ENCODE measurements at places on chromosomes 12 and 14.

GRCh38 chr12:83158613-83159207, 472.0 kb downstream of the TMTC2 start:
- H3K27ac ChIP-seq, result no peak overlapping the region
- DNase-seq, result no peak
- no peak overlapping the region for H3K4me3 ChIP-seq
- no peaks in the 10 kb centered on the region for H3K36me3 ChIP-seq
- H3K4me1 ChIP-seq, result no peaks in the 10 kb centered on the region

DNA sequence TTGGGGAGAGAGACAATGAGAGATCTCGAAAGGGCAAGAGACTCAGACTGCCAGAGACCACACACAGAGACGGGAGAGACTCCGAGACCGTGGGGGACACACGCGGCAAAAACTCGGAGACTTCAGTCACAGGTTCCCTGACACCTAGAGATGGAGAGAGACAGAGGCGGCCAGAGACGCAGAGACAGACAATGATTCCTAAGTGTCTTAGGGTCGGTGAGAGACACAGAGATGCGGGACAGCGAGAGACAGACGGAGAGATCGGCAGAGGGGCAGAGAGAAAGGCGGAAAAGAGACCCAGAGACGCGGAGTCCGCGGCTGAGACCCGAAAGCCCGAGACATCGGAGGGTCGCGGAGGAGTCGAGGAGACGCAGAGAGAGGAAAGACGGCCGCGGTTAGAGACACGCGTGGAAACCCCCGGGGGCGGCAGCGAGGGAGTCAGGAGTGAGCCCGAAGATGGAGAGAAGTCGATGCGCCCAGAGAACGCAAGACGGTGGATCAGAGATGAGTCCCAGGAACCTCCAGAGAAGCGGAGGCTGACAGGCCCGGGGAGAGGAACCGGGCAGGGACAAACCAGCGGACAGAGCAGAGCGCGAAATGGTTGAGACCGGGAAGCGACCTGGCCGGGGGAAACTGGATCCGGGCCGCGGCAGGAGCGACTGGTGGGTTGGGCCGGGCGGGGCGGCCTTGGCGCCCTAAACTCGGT, 7.8 kb downstream of the LHX5 start:
- peaks cover 53% of the 10 kb centered on the region for H3K4me1 ChIP-seq
- peak overlapping the region; percentile 79 for H3K27ac ChIP-seq
- H3K27me3 ChIP-seq, result no peaks in the 10 kb centered on the region
- peak; percentile 57 for DNase-seq
- H3K4me3 ChIP-seq, result peak overlapping the region; percentile 95
- no peaks in the 10 kb centered on the region for H3K36me3 ChIP-seq

- H3K27ac ChIP-seq, result no peak overlapping the region
- no peaks in the 10 kb centered on the region for H3K36me3 ChIP-seq
- H3K27me3 ChIP-seq, result no peaks in the 10 kb centered on the region
- H3K4me1 ChIP-seq, result no peaks in the 10 kb centered on the region
- DNase-seq, result no peak
Measured at GRCh38 chr12:107356266-107356936, 263.1 kb upstream of the CRY1 start.

DNA sequence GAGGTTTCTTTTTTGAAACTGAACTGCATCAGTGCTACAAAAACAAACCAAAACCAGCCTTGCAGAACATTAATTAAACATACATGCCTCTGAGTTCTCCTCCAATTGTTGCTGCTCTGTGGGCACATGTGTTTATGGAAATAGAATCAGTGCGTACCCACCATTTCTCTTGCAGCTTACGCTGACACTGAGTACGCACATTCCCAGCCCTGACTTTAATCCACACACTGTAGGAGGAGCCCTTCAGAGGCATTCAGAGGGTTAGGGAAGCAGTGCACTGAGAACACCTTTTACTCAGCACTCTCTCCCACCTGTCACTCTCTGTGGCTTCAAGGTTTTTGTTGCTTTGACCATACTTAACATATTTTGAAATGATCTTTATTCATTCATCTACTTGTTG, 250.5 kb upstream of the PWP1 start:
- peak; percentile 18 for DNase-seq
- H3K27ac ChIP-seq, result no peak overlapping the region
- no peak overlapping the region for H3K4me3 ChIP-seq
- no peaks in the 10 kb centered on the region for H3K4me1 ChIP-seq
- no peaks in the 10 kb centered on the region for H3K36me3 ChIP-seq
- H3K27me3 ChIP-seq, result no peaks in the 10 kb centered on the region

DNA sequence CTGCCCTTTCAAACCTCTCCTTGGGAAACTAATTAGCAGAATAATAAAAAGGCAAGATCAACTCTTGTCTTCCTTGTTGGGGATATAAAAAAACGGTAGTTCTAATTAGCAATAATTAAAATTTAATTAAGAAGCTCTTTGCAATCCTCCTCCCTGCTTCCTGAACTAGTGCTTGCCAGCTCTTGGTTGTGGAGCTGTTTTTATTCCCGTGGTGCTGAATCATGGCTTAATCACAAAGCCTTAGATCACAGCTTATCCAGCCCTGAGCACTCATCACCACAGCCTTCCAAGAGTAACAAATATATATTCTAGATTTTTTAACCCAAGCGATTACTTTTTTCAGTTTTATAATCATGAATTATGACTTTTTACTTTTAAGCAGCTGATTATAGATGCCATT, 63.2 kb upstream of the INSM2 start:
- H3K27ac ChIP-seq, result no peak overlapping the region
- H3K4me3 ChIP-seq, result no peak overlapping the region
- H3K36me3 ChIP-seq, result no peaks in the 10 kb centered on the region
- DNase-seq, result peak; percentile 49

DNA sequence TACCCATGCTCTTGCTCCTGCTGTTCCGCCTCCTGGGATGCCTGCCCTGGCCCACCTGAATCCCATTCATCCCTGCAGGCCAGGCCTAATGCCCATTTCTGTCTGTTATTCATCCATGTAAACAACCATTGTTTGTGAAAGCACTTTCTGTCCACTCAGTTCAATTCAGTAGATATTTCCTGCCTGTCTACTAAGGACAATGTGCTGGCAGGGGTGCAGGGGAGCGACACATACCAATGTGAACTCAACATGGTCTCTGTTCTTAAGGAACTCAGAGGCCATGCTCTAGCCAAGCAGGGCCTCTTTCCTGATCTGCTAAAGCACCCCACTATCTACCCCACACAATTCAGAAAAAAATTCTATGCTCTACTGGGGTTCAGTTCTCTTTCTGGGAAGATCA, 88.5 kb upstream of the ZFP36L1 start:
- no peaks in the 10 kb centered on the region for H3K27me3 ChIP-seq
- H3K27ac ChIP-seq, result no peak overlapping the region
- no peaks in the 10 kb centered on the region for H3K36me3 ChIP-seq
- no peaks in the 10 kb centered on the region for H3K4me1 ChIP-seq
- no peak overlapping the region for H3K4me3 ChIP-seq

- H3K36me3 ChIP-seq, result no peaks in the 10 kb centered on the region
- DNase-seq, result no peak
- no peaks in the 10 kb centered on the region for H3K4me1 ChIP-seq
- H3K27ac ChIP-seq, result no peak overlapping the region
Measured at GRCh38 chr14:24278424-24278823, 7.0 kb upstream of the RABGGTA start.

GRCh38 chr12:39588348-39588747, 31.3 kb downstream of the ABCD2 start:
- no peaks in the 10 kb centered on the region for H3K27me3 ChIP-seq
- no peaks in the 10 kb centered on the region for H3K4me1 ChIP-seq
- H3K4me3 ChIP-seq, result no peak overlapping the region
- no peak for DNase-seq

DNA sequence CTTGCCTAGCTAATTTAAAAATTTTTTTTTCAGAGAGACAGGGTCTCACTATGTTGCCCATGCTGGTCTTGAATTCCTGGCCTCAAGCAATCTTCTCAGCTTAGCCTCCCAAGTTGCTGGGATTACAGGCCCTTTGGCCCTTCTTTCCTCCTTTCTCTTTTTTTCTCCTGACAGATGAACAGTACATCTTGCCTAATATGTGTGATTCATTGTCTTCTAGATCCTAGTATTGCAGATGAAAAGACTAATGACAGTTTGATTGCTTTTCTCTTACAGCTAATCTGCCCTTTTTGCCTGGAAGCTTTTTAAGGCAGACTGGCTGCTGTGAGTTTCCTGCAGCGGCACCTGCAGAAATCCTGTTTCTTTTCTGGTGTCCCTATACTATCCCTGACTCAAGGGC, 12.0 kb downstream of the DEPDC4 start:
- H3K36me3 ChIP-seq, result no peaks in the 10 kb centered on the region
- no peak overlapping the region for H3K4me3 ChIP-seq
- no peaks in the 10 kb centered on the region for H3K27me3 ChIP-seq
- peak overlapping the region; percentile 30 for H3K27ac ChIP-seq

GRCh38 chr12:124917841-124918621, 3.6 kb upstream of the UBC start:
- peaks cover 56% of the 10 kb centered on the region for H3K4me1 ChIP-seq
- no peaks in the 10 kb centered on the region for H3K27me3 ChIP-seq
- H3K27ac ChIP-seq, result peak overlapping the region; percentile 91
- no peak for DNase-seq
- peak overlapping the region; percentile 22 for H3K4me3 ChIP-seq
- H3K36me3 ChIP-seq, result no peaks in the 10 kb centered on the region

DNA sequence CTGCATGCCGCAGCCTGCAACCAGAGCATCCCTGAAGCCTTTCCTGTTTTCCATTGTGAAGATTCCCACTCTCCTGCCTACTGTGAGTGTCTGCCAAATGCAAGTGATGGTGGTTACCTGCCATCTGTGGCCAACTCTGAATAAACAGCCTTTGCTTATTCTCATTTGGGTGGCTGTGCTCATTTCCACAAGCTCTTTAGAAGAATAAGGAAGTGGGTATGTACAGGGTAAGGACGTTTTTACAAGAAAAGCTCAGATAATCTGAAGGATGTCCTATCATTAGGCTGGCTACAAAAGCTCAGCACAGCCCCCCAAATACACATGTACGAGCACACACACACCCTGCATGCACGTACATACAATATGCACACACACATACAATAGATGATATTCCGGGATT, 7.3 kb upstream of the RNASE1 start:
- no peak overlapping the region for H3K4me3 ChIP-seq
- H3K36me3 ChIP-seq, result no peaks in the 10 kb centered on the region

DNA sequence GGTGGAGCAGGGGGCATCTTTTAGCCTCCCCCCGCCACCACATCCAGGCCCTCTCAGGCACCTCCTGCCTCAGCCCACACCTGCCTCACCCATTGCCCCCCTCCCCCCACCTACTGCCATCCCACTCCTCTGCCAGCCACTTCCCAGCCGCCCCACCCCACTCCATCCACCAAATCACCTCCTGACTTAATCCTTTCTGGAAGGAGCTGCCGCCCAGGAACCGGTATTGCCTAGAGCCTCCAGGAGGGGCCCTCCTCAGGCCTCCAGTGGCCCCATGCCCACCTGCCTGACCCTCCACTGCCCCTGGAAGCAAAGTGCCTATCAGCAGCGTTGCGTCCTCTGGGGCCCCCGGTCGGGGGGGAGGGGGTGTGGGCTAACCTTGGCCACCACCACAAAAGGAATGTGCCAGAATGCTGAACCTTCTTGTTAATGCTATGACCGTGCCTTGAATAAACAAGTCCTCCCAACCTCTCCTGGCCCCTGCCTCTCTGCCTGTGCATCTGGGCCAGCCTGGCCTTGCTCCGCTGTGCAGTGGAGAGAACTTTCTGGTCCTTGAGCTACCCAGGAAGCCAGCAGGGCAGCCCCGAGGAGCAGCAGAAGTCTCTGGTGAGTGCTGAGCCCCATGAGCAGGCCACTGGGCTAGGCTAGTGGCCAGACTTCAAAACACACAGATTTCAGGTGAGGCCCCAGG, 11.8 kb downstream of the NGB start:
- no peaks in the 10 kb centered on the region for H3K36me3 ChIP-seq
- H3K27ac ChIP-seq, result no peak overlapping the region
- no peak for DNase-seq
- H3K4me1 ChIP-seq, result no peaks in the 10 kb centered on the region
- H3K4me3 ChIP-seq, result no peak overlapping the region

DNA sequence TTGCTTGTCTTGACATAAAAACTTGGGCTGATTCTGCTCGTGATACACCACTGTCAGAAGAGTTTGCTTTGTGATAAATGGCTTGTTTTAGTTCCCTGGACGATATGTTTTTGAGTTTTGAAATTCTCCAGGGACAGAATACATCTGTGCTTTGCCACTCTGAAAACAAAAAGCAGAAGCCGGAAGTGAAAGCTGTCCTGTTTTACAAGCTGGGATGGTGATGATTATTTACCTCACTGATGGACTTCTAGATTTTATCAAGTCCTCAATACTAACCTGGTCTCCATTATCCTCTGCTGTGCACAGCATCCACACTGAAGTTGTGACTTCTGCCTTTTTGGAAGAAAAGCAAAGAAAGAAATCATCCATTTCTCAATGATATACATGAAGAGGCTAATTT, 251.6 kb downstream of the TRHDE start:
- H3K4me3 ChIP-seq, result no peak overlapping the region
- no peak for DNase-seq
- no peaks in the 10 kb centered on the region for H3K36me3 ChIP-seq
- no peaks in the 10 kb centered on the region for H3K27me3 ChIP-seq

DNA sequence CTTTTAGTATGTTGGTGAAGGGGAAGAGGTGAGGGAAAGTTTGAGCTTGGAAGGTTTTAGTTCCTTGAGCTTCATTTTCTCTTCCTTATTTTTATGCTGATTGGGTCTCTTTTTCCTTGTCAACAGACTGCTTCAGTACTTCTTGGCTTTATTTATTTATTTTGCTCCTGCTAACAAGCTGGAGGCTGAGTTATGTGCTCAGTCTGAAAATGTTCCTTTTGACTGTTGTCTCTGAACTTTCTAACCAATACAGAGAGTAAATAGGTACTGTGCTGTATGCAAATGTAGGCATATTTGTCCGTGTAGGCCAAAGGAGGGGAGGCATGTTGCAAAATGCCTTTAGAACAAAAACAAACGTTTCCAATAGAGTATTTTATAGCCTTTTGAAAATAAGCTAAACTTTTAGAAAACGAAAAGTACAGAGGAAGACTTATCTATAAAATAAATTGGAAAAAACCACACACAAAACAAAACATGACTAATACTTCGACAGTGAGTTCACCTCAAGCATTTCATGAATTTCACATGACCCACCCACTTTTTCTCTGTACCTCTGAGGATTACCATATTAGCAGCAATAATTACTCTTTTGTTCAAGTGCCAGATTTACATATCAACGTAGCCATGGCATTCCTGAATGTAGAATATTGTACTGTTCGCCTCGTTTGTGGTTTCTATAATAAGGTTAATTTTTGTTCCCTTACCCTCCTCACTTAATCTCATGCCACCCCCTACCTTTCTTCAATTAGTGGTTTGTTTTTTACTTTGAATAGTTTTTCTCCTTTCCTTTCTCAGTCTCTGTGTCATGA, 4.7 kb upstream of the CREBL2 start:
- H3K4me3 ChIP-seq, result no peak overlapping the region
- DNase-seq, result no peak
- H3K27ac ChIP-seq, result no peak overlapping the region
- peaks cover 5% of the 10 kb centered on the region for H3K4me1 ChIP-seq
- no peaks in the 10 kb centered on the region for H3K36me3 ChIP-seq
- no peaks in the 10 kb centered on the region for H3K27me3 ChIP-seq

DNA sequence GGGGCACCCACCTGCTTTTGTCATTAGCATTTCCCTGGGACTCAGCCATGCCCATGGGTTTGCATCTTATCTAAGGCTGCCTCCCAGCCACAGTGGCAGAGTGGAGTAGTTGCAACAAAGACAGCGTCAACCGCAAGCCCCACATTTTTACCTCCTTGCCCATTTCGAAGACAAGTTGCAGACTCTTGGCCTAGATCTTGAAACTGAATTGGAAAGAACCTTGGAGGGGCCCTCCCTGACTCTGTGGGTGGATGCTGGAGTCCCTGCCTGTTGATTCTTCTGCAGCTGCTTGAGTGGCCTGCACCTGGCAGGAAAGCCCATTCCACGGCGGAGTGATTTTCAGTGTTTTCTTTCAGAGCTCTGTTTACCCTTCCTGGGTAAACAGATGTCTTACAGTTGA, 309.0 kb downstream of the VRK1 start:
- H3K4me1 ChIP-seq, result no peaks in the 10 kb centered on the region
- no peak overlapping the region for H3K4me3 ChIP-seq
- no peak for DNase-seq
- no peaks in the 10 kb centered on the region for H3K27me3 ChIP-seq
